Endothelial cell of umbilical vein (primary cell): ENCODE measurements at places on chromosomes 2 and 18. TPM values are rescaled to one million over a fixed set of nuclear protein-coding genes. Genes with fewer than 3 reads are reported as not detected.

DNA sequence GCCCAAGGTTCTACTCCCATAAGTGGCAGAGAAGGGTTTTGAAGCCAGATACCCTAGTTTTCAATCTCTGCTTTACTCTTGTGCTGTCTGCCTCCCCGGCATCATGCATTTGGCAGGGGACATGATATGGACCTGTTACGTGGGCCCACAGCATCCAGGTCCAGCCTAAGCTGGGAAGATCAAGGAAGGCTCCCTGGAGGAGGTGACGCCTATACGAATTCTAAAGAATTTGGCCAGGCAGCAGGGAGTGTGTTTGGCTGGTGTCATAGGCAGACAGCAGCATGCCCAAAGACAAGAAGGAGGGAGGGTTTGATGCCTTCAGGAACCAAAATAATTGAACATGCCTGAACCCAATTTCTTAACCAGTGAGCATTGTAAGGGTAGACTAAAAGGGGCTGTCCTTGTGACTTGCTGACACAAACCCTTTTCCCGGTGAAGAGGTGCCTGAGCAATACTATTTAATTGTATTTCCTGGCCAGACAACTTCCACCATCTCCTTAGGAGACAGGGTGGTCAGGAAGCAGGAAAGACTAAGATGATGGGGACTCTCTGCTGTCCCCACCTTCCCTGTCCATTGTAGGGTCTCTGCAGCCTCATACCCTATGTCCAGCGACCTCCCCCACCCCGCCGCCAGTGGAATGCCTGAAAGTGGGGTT is 21.3 kb downstream of the NRP2 start:
- DNase-seq: no peak

DNA sequence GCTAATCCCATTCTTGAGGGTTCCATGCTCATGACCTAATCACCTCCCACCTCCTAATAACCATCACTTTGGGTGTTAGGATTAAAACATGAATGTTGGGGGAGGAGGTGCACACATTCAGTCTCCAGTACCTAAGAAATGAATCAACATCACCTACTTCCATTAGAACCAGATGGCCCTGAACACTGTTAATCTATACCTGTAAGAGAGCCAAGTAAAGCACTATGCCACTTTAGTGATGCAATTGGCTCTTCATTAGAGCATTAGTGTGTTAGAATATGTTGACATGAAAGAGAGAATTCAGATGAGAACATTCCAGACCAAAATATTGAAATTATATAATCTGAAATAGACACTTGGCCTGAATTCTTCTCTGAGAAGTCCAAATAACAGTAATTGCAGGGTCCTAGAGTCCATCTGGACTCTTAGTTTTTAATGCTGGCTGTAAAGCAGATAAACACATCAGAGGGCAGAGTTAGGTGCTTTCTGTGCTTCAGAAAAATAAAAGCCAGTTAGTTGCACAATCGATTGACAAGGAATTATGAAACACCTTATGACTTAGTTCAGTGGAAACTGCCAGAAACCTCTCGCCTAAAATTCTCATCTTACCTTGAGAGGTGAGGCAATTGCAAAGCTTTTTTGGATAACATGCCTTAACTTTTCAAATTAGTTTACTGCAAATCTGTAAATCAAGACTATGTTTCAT is 923.7 kb downstream of the SLC4A3 start:
- no peak for DNase-seq

- no peak for DNase-seq
Measured at GRCh38 chr2:128643221-128644065, 324.8 kb upstream of the HS6ST1 start.

DNA sequence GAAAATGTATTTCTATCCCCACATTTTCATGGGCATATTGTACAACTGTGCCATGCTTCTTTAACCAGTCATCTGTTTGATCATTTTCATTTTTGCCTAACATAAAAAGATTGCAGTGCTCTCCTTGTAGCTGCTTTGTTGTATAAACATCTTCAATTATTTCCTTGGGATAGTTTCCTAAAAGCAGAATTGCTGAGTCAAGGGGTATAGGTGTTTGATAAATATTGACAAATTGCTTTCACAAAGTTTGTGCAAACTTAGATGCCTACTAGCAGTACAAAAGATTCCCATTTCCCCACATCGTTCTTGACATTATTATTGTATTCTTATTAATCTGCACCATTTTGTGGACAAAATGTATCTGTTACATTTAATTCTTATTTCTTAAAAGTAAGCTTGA is 479.6 kb downstream of the FBXO15 start:
- DNase-seq: no peak

GRCh38 chr18:68041327-68041726 is 524.8 kb upstream of the DSEL start:
- DNase-seq: no peak

ITGA4 gene
- 2.8 TPM in 2 replicates for total RNA-seq

DNA sequence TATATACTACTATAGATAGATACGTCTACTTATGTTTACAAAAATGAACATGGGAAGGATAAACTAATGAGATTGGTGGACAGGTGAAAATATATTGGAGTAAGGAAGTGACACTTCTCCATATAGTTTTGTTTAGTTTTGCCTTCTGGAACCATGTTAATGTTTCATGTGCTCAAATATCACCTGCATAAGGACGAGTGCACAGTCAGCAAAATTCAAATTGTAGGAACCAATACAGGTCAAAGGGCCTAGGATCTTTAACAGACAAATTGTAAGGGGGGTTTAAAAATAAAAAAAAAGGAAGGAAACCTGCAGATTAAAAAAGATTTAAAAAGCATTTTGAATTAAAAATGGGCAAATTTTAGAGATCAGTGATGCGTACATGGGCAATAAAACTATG is 104.6 kb downstream of the CCBE1 start:
- no peak for DNase-seq

DNA sequence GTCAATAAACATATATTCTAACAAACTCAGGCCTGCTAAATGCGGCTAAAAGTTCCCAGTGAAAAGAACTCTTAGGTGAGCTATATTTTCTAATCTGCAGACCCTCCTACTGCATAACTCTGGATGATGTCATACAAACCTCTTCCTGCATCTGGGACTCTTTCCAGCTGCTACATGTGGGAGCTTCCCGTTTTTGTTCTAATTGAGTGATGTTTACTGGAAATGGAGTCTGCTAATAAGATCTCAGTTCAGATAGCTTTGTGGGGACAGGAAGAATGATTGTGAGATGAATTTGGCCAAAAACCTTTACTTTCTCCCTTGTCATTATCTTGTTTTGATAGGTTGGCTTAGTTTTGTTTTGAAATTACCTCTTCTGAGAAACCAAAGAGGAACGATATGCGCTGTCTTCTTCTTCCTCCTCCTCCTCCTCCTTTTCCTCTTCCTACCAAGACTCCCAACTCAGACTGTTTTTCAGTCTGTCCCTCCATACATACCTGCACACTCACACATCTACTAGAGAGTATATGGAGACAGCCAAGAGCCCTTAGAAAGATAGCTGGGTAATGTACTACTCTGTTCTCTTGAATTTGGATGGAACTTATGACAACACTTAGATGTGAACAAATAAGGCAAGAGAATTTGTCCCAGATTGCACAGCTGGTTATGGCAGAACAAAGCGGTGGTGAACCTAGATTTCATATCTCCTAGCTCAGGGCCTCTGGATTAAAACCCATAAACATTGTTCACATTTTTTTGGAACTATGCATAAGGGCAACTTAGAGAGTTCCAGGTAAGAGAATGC is 39.8 kb upstream of the AAK1 start:
- peak; percentile 98 for DNase-seq

IL37 gene
- total RNA-seq: not detected in 2 replicates

DNA sequence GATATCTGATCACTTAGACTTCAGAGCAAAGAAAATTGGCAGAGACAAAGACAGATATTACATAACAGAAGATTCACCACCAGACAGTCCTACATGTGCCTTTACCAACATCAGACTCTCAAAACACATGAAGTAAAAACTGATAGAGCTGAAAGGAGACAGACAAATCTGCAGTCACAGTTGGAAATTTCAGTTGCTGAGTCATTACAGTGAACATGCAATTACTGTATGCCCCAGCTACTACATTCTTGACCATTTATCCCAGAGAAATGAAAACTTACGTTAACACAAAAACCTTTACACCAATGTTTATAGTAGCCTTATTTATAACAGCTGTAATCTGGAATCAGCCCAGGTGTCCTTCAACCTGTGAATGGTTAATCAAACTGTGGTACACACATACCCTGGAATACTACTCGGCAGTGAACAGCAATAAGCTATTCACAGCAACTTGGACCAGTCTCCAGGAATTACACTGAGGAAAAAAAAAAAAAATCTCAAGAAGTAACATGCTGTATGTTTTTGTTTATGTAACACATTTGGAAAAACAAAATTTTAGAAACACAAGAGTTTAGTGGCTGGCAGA is 7.5 kb upstream of the SCLY start:
- DNase-seq: no peak

DNA sequence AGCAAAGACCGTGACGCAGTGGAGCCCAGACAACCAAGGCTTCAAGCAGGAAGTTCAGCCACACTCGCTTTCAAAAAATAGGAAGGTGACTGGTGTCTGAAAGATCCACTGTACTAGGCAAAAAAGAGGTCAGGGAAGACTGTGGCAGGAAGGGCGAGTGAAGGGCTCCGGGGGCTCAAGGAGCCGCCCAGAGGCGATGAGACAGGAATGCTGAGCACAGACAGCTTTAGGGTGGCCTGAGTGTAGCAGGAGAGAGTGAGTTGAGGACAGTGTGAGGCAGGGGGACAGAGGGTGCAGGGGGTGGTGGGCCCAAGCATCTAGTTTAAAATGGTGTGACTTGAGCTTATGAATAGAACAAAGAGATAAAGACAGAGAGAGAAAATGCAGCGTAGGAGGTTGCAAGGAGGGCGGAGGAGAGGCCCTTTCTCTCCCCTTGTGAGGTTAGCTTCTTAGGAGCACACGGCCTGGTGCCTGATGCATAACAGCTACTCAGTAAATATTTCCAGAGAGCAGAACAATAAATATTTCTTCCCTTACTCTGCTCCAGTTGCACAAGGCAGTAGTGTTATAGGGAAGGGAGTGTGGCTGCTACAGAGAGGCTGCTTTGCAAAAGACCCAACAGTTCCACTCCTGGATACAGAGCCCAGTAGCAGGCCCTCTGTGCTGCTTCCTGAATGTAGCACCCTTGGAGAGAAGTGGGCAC is 789.7 kb upstream of the RAB6C start:
- DNase-seq: no peak

- DNase-seq: no peak
Measured at GRCh38 chr2:207253666-207254345, 88.1 kb upstream of the KLF7 start.

- no peak for DNase-seq
Measured at GRCh38 chr18:25169701-25170100, 182.3 kb downstream of the ZNF521 start.

CEP192 gene
- total RNA-seq: 22.7 and 22.9 TPM in 2 replicates

GRCh38 chr2:7748717-7749415 is 831.7 kb downstream of the RNF144A start:
- DNase-seq: no peak

- DNase-seq: peak; percentile 50
Measured at GRCh38 chr2:168790226-168790902, 12.1 kb upstream of the NOSTRIN start.

DNA sequence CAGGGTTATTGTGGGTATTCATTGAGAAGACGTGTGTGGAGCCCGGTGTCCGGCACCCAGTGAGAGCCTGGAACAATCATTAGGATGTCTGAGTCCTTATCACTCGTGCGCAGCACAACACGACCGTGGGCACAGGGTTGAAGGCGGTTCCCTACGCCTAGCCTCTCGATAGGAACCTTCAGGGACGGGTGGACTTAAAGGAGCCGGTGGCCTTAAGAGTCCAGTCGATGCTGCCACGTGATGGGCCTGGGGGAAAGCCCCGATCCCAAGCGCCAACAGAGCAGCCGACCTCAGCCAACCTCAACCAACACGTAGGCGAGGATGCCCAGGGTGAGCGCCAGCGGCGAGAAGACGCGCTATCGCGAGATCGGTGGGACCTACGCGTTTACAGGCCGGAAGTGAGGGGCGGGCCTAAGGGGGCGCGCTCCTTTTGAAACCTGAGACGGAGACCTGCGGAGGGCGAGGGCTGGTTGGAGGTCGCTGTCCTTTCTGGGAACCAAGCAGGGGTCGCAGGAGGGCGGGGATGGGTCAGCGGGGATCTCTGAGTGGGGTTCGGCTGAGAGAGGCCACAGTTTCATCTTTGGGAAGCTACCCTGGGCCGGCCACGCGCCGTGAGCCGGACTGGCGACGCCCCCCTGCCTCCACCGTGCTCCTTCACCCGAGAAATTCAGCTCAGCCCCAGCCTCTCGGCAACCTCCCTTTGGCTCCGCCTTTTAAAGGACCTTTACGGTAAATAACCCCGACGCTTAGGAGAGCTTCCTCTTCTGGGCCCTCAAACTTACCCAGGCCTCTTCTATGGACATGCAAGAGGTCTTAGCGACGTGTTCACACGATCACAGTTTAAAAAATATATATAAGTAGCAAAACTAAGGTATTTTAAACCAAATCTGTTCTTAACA is 28.3 kb downstream of the WNT10A start:
- peak; percentile 56 for DNase-seq

NAT8 gene
- total RNA-seq: not detected in 2 replicates

IL36B gene
- not detected in 2 replicates for total RNA-seq

- no peak for DNase-seq
Measured at GRCh38 chr2:188971432-188971861, 2.7 kb upstream of the COL3A1 start.

LGALSL gene
- total RNA-seq: 2.3 and 5.8 TPM in 2 replicates

DNA sequence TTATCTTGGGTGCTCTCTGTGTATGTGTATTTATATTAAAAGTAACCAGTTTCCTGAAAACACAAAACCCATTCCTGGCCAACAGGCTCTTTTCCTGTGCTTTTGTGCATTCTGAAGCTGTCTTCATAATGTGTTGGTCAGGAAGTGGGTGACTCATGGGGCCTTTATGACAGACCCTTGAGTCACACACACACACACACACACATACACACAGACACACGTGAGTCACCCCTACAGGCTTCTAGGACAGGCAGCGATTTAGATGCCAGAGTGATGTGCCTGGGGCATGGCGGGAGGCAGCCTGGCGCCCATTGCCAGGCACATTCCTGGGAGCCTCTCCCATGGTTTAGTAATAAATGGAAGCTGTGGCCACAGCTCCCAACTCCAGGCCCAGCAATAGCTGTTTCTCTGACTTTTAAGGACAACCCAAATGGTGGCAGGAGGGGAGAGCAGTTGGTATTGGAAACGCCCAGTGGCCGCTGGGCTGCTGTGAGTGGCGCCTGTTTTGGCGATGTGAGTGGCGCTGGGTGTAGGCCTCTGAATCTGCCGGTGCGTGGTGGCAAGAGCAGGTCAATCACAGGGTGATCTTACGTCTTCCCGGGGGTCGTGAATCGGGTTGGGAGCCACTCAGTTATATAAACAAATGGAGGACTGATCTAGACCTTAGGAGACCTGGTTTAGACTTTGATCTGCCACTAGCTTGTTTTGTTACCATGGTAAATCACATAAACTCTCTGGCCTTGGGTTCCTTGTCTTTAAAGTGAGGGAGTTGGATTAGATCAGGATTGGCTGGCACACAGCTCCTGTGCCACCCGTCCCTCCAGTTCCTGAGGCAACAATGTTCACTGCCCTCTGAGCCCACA is 150.7 kb upstream of the DLX2 start:
- peak; percentile 99 for DNase-seq

- no peak for DNase-seq
Measured at GRCh38 chr2:152504618-152505017, 169.6 kb downstream of the FMNL2 start.

STPG4 gene
- total RNA-seq: 0.21 and 0.53 TPM in 2 replicates

GRCh38 chr18:37574113-37574512 is 8.5 kb upstream of the CELF4 start:
- no peak for DNase-seq

- DNase-seq: no peak
Measured at GRCh38 chr2:183459466-183459865, 335.2 kb downstream of the NUP35 start.

GRCh38 chr18:63987743-63988142 is 17.9 kb downstream of the SERPINB8 start:
- no peak for DNase-seq

- DNase-seq: no peak
Measured at GRCh38 chr2:197164141-197164754, 146.3 kb downstream of the ANKRD44 start.
